ENCODE measurements at places on chromosomes 2 and 18.
A peak's percentile ranks its signal among the peaks of the same experiment; 100 is the strongest.

- peak; percentile 41 for DNase-seq
Observed at GRCh38 chr2:96407041-96407918, 71.7 kb downstream of the NCAPH start.

GRCh38 chr18:79429381-79429780 lies 33.7 kb downstream of the NFATC1 start:
- DNase-seq, result no peak

GRCh38 chr2:112891385-112891831 lies 19.6 kb upstream of the IL37 start:
- no peak for DNase-seq

DNA sequence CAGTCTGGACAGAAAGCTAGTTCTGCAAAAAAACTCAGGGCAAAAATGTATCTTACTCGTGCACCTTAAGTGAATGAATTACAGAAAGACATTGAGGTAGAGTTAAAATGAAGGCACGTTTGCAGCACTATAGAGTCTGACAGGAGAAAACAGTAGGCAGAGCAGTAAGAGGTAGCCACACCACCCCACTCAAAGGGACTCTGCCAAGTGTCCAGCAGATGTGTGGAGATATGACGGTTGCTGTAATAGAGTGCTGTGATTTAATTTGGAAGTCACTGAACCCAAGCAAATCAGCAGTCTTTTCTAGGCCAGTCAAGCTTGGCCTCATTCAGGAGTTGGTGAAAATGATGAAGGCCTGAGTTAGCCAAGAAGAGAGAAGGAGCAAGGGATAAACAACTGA lies 464.4 kb downstream of the PTPRM start:
- DNase-seq, result no peak

DNA sequence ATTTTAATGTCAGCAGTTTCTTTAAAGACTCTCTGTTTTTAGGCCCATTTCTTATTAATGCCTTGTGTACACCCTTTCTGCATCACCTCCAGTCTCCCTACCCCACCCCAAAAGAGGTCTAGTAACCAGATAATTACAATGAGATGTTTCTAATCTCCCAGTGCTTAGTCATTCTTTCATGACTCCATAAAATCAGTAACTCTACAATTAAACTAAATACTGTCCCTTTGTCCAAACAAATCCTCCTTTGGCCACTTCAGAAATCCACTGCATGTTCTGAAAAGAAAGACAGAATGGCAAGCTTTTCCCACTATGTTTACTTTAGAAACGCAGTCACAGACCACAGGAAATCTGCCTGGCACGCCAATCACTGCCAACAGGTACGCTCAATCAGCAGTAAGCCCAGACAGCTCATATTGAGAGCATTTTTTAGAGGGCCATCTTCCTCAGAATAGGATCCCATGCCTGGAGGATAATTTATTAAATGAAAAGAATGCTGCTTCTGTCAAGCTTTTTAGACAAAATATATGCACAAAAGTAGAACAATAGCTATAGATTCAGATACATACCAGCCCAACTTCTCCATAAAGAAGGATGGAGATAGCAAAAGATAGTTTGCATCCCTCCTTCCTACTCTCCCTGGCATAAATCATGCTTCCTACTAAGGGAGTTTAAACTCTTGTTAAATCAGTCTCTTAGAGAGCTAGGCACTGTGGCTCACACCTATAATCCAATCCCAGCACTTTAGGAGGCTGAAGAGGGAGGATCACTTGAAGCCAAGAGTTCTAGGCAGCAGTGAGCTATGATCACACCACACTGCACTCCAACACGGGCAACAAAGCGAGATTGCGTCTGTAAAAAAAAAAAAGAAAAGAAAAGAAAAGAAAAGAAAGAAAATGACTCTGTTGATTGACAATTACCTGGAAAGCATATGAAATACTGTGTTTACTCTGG lies 14.6 kb downstream of the CLASP1 start:
- DNase-seq, result no peak

DNA sequence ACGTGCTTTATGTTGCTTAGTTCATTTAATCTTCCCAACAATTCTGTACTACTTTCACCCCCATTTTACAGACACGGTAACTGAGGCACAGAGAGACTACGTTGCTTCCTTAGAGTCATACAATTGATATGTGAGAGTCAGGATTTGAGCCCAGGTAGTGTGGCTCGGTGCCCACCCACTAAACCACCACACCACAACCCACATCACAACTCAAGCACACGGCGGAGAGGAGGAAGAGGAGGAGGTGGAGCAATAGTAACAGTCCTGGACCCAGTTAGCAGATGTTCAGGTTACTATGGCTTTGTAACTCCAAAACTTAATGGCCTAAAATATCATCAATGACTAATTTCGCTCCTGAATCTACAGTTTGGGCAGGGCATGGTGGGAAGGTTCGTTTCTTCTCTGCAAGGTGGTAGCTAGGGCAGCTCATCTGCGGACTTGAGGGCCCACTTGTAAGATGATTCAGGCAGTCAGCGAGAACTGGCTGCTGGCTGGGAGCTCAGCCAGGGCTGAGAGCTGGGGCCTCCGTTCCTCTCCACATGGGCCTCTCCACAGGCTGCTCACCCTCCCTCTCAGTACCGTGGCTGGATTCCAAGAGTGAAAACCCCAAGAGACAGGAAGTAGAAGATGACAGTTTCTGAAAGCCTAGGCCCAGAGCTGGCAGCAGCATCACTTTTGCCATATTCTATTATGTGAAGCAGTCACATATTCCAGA lies 167.1 kb downstream of the ZFP36L2 start:
- peak; percentile 48 for DNase-seq

- DNase-seq, result no peak
Observed at GRCh38 chr18:51088410-51088809, 58.4 kb downstream of the SMAD4 start.

- no peak for DNase-seq
Observed at GRCh38 chr18:57026316-57026715, 120.6 kb upstream of the BOD1L2 start.

- DNase-seq, result peak; percentile 7
Observed at GRCh38 chr2:20135631-20136050, 84.2 kb upstream of the LAPTM4A start.

GRCh38 chr2:179247318-179248023 lies 17.2 kb downstream of the SESTD1 start:
- no peak for DNase-seq

DNA sequence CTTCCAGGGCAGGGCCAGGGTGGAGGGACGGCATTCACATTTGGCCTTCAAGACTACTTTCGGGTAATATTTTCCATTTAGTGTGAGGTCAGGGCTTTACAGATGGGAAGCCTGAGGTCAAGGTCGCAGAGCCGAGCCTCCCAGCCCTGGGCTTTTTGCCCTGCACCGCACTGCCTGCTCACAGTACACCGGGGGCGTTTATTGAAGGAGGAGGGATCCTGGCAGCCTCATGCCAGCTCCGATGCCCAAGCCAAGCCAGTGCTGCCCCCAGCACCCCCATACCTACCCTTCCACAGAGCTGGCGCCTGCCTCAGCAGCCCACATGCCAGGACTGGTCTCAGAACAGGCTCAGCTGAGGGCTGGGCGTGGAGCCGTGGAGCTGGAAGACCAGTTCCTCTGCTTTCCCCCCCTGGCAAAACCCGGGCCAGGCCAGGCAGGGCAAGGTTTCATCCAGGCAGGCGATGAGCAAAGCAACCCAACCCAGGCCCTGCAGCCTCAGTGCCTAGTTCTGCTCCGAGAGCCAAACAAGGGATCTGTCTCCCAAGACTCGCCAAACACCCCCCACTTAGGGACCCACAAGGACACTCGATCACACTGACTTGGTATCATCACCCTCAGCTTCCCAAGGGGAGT lies 11.9 kb downstream of the SDC1 start:
- no peak for DNase-seq

DNA sequence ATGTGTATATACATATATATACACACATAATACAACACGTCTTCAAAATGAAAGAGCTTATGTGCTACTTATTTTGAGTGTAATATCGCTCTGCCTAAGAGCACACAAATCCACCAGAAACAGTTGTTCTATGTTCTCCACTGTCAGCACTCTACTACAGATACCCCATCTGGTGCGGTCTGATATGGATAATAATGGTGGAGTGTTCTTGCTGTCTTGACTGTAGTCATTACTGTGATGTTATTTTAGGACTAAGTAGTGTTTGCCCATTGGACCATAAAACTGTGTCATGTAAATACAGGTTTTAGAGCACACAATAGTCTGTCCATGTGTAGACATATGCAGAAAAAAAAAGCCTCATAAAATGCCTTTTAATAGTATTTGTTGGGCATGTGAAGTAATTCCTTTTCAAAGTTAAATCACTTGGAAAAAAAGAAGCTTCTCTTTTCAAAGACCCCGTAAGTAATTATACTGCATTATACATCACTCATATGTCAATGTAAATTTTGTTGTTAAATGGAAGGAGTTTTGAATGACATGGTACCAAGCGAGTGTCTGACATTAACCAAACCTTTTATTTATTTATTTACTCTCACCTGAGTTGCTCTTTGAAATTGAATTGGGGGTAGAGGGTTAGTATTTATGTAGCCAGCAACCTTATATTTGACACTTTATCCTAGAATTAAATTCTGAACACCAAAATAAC lies 1249.2 kb upstream of the ZEB2 start:
- DNase-seq, result no peak

DNA sequence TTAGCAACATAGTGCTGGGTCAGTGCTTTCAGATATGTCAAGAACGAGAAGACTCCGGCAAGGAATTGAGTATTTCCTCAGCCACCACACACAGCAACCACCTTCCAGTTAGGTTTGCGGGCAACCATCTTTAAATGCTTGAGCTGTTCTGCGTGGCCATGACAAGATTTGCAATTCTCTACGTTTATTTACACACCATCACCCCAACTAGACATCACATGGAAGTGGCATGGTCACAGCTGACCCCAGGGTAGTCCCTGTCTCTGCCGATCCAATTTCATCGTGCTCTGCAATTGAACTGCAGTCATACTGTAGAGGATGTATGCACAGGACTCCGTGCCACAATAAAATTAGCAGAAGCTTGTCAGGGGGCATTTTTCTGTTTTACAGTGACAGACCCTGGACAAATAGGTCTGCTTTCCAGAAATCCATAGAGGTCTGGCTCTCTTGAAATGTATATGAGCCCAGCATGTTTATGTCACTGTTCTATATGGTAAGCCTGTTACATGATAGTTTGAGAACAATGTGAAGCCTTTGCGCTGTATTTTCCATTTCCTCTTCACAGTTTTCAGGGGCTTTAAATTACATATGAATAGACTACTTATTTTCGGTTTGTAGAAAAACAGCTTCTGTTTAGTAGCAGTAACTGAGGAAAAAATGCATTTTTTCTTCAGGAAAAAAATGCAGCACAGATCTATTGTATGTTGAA lies 605.2 kb downstream of the NR4A2 start:
- no peak for DNase-seq

DNA sequence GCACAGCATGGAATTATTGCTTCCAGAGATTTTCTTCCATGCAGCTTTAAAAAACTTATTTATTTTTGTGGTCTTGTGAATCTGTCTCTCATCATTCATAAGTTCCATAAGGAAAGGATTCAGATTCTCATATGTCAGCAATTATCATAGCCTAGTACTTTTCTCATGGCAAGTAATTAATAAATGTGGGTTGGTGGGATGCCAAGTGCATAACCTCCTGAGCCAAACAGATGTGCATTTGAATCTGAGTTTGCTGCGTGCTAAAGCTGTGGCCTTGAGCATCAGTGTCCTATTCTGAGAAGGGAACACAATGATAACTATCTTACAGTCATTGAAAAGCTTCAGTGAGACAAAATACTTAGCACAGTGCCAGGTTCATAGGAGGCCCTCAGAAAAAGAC lies 331.9 kb downstream of the PDE11A start:
- DNase-seq, result no peak

- DNase-seq, result no peak
Observed at GRCh38 chr2:98376996-98377395, 30.7 kb downstream of the CNGA3 start.

DNA sequence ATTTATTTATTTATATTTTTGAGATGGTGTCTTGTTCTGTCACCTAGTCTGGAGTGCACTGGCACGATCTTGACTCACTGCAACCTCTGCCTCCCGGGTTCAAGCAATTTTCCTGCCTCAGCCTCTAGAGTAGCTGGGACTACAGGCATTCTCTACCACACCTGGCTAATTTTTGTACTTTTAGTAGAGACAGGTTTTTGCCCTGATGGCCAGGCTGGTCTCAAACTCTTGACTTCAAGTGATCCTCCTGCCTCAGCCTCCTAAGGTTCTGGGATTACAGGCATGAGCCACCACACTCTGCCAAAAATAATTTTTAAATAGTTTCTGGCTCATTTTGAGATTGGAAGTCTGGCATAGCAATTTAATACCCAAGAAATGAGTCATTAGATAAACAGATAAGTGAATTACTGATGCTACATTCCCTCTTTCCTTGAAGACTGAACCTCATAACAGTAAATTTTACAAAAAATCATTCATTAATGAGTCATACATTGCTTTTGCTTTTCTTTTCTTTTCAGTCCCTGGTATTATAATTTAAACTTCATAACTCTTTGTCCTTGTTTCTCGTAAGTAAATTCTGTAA lies 881.6 kb upstream of the PIK3C3 start:
- no peak for DNase-seq

DNA sequence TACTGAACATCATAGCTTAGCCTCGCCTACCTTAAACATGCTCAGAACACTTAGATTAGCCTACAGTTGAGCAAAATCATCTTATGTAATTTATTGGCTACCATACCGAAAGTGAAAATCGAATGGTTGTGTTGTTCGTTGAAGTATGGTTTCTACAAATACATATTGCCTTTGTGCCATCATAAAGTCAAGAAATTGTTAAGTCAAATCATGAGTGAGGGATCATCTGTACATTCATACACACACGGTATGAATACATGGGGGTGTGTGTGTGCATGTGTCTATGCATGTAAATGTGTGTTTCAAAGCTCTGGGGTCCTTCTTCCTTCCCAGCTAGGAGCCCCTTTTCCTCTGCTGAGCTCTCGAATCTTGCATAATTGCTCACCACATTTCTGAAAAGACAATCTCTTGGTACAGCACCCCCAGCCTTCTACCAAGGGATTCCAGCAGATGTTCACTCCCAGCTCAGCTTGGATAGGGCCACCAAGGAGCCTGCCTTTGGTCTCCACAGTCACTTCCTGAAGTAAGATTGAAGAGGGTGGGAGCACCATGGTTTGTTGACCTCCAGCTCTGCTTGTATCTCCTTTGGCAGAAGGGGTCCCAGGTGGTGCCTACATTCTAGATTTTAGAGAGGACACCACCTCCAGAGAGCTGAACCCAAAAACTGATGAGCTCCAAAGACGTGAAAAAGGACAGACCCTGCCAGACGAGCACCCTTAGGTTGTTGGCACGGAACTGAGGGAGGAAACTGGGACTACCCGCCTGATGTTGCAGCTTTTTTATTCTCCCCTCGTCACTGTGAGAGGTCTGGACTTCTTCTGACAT lies 33.2 kb upstream of the CYP1B1 start:
- DNase-seq, result no peak

- DNase-seq, result no peak
Observed at GRCh38 chr2:18551623-18552022, 8.8 kb downstream of the RDH14 start.

Measured in activated CD4-positive, alpha-beta T cell treated with anti-CD3 and anti-CD28 coated beads, Interleukin-2, amount 50 U/mL, for 24 hours (primary cell).